NCI-H1092 treated with DMSO at 0.1 percent for 48 hours (cell line): ENCODE measurements at places on chromosomes 7 and 10.

- DNase-seq: no peak
Observed at GRCh38 chr7:26279405-26279804, 12.3 kb upstream of the SNX10 start.

GRCh38 chr7:113142385-113143119 is 24.2 kb upstream of the SMIM30 start:
- DNase-seq: no peak

GRCh38 chr7:108629651-108630400 is 60.2 kb downstream of the DNAJB9 start:
- DNase-seq: peak; percentile 87

DNA sequence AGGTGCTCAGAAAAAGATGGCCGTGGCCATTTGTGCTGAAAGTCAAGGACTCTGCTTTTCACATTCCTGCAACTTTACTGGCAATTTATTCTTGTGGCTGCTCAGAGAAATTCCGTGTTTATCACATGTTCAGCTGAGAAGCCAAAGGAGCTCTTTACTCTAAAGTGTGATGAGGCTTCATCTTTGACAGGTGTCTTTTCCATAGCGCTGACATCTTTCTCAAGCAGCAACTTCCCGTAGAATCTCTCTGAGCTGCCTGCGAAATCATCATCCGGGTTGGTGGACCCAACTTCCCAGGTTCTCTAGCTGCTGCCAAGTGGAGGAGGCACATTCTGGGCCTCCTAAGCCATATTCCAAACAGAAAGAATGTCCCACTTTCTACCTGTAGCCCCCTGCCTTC is 16.9 kb upstream of the NPS start:
- DNase-seq: no peak

GRCh38 chr7:152860310-152860709 is 100.8 kb downstream of the ACTR3B start:
- no peak for DNase-seq

GRCh38 chr7:38478404-38478803 is 152.8 kb downstream of the AMPH start:
- no peak for DNase-seq

DNA sequence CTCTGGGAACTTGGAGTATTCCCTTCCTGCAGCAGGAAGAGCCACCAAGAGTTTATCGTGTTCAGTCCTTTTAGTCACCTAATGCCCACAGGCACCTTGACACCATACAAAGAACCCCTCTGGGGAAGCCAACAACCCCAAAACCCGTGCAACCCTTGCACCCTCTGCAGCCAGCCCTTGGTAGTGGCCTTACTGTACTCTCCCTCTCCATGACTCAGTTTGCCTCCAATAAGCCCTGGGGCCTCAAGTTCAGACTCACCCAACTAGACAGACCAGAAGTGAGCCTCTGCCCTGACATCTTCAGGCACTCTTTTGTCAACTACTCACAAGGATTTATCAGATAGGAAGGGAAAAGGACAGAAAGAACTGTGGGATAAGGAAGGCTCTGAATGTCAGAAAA is 30.9 kb downstream of the KCNMA1 start:
- DNase-seq: no peak

DNA sequence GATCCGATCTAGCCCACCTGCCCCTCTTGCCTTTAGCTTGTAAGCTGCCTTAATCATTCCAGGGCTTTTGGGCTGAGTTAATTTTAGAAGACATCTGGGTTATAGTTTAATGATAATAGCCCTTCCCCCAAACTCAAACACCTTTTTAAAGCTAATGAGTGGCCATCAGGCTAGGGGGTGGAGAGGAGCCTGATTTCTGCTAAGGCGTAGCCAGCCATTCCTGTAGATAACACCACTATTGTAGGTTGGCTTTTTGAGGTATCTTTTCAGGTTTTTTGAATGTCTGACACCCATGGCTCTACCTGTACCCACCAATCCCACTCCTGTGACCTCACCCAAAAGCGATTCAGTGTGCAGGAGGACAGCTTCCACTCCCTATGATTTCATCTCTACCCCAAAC is 7.6 kb upstream of the SYPL1 start:
- no peak for DNase-seq

DNA sequence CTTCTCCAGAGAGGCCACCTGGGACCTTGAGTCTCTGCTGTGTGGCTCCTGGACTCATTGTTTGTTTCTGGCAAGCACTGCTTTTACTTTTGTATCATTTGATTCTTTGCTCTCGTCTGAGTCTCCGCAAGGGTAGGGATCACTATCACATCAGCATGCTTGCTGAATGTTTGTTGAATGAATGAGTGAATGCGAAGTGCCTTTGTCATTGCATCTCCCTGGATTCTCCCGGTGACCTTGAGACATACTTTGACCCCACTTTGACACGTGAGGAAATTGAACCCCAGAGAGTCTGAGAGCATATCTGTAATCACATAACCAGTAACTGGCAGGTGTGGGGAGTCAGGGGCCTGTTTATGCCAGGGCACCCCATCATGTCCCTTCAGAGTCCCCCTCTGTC is 92.8 kb downstream of the ZMIZ1 start:
- DNase-seq: no peak

GRCh38 chr10:106711313-106711906 is 453.1 kb downstream of the SORCS1 start:
- DNase-seq: no peak

- DNase-seq: no peak
Observed at GRCh38 chr7:1359051-1359400, 100.2 kb downstream of the MICALL2 start.

DNA sequence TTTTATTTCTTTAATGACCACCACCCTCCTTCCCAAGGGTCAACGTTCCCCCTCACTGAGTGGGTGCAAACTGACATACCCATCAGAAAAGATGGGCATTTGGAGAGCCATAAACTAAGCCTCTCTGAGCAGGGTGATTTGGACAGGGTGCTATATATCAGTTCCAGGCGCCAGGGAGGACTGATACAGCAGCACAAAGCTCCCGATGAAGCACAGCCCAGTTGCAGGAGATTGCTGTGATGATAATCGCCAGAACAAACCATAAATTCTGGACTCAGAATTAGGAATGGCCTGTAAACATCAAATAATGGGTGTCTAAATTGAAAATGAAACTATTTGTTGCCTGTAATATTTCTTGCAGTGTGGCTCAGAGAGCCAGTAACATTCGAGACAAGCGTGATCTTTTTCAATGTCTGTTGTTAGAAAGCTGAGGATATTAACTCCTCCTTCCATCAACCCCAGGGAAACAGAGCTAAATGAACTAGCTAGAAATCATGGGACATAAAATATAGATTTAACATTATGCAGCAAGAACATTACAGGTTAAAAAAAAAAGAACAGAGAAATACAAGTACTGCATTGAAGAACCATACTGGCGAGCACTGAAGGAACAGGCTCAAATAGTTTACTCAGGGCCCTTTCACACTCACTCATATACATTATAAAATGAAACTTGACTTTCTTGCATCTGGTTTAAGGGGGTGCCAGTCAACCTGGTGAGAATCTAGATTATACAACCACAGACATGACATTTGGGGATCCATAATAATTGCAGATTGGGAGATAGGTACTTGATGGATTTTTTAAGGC is 137.5 kb upstream of the LRRTM3 start:
- DNase-seq: no peak

- no peak for DNase-seq
Observed at GRCh38 chr10:22246680-22247391, 29.0 kb upstream of the EBLN1 start.

DNA sequence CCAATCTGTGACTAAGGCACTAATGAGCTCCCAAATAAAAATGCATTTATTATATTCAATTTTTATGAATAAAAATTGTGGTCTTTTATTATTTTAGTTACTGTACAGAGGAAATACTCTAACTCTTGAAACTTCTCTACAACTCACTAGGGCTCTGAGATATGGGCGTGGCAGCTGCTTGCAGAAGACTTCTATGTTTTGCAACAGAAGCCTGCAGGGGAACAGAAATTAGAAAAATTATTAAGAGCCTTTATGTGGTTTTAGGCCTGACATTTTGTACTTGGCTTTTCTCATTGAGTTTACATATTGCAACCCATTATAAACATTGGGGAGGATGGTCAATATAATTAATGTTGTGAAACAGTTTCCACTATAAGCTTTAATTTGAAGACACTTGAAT is 581.4 kb downstream of the TNS3 start:
- no peak for DNase-seq

DNA sequence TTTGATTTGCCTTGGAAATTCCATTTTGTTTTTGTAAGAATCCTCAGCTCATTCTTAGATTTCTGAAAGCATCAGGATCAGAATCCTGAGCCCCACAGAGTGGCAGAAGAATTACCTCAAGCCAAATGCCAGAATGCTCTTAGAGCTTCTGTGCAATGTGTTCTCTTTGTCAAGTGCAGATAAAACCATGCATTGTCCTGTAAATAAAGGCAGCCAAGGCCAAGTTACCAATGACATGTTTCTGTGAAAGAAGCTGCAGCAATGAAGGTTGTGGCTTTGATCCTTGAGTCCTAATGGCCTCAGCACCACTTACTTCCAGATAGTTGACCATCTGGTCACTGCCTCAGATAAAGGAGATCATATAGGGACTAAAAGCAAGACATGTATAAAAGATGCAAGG is 343.3 kb upstream of the AKR1E2 start:
- no peak for DNase-seq

DNA sequence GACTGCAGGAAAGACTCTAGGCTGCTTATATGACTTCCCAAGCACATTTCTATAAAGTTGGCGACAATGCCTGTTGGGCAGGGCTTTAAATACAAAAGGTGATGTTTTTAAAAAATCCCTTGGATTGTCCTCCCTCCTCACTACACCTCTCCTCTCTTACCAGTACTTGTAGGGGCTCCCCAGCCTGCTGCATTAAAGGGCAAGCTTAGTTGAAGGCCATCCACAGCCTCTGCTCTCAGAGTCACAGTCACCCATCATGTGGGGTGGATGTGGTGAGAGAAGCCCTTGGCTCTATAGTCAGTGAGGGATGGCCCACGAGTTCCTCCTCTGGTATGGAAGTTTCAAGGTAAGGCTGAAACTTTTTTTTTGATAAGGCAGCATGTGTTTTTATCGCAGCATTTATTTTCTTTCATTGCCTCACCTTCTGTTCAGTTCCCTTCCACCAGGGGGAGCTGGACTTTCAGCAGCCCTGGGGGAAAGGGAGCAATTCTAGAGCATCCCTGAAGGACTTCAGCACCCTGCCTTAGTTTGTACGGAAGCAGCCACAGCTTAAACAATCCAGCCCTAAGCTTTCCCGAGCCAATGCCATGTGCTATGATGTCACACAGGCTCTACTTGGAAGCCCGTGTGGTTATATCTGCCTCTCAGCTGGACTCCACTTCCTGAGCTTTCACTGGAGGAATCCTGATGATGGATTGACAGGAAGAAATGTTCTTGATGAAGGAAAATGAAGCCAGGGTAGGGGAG is 131.9 kb downstream of the CALCR start:
- no peak for DNase-seq

DNA sequence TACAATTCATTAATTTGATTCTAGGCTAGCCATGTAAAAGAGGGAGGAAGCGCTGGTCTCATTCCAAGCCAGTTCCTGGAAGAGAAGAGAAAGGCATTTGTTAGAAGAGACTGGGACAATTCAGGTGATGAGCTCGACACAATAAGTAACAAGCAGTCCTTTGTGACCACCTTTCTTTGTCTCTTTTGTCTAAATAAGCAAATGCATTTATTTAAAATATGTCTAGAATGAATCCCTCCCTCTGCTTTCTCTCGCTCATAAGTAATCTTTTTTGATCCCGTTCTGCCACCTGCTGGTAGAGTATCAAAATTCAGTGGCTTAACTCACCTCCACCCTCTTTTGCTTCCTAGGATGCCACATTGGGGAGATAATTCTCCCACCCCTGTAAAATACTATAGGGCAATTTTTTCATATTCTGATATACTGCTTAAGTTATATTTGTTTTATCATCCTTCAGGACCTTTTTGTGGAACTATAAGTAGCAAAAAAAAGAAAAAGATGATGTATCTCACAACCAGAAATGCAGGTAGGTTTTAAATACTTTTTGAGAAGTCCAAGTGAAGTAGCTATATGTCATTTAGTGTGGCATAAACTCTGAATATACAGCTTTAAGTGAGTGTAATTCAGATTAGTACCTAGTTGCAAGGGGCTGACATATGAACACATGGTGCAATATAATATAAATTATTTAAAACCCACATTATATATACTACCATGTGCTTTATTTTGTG is 91.5 kb downstream of the GSDME start:
- DNase-seq: peak; percentile 57

GRCh38 chr7:51111241-51111940 is 205.2 kb downstream of the COBL start:
- DNase-seq: no peak

- no peak for DNase-seq
Observed at GRCh38 chr7:67716729-67717128, 720.1 kb downstream of the TYW1 start.

- no peak for DNase-seq
Observed at GRCh38 chr7:157972914-157973313, 614.7 kb downstream of the PTPRN2 start.

GRCh38 chr10:127977357-127978009 is 70.6 kb downstream of the PTPRE start:
- no peak for DNase-seq

DNA sequence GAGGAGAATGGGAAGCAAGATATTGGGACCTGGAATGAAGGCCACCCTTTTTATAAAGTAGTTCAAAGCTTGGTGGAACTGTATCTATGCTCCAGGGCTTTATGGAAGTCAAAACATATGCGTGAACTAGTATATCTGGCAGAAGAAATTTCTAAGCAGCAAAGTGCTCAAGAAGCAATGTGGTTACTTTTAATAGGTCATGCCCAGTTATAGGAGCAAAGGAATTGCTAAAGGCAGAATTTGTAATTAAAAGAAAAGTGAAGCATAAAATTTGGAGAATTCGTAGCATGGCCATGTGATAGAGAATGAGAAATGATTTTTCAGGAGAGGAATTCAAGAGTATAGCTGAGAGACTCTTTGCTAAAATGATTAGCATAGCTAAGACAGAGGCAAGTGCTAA is 1110.4 kb downstream of the XPNPEP1 start:
- no peak for DNase-seq

DNA sequence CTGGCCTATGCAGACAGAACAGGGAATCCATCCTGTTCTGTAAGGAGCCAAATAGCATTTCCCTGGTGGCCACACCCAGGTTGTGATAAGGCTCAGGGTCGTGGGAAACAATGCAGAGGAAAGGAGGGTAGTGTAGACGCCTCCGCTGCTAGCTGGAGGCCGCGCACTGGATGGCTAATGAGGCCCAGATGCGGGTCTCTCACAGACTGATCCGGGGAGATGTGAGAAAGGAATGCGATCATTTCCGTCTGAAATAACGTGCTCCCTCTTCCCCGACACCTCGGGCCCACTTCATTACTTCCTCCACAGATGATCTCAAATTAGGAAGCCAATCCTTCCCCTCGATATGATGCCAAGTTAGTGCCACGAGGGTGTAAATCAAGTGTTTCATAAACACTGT is 203.3 kb downstream of the TAX1BP1 start:
- DNase-seq: no peak

DNA sequence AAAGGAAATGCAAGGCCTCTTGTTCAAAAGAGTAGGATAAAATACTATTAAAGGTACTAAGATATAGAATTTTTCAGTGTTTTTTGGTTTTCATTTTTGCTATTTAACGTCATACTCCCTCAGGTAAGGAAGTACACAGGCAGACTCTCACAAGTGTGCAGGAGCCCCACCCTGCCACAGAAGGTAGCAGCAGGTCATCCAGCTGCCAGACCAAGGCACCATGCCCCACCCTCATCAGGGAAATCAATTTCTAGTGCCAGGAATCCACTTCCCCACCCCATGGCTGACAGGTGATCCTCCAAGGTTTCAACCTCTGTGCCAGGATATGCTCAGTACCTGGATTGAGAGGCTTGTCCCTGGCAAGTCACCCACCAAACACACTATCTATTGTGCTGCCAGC is 712.9 kb downstream of the SORCS3 start:
- DNase-seq: no peak
